Activated CD8-positive, alpha-beta memory T cell treated with anti-CD3 and anti-CD28 coated beads for 1 hour (primary cell): ENCODE measurements at places on chromosomes 2 and 18.

- no peak for DNase-seq
Observed at GRCh38 chr2:158912112-158912511, 56.3 kb upstream of the TANC1 start.

- DNase-seq: no peak
Observed at GRCh38 chr2:73156539-73157124, 43.9 kb upstream of the RAB11FIP5 start.

DNA sequence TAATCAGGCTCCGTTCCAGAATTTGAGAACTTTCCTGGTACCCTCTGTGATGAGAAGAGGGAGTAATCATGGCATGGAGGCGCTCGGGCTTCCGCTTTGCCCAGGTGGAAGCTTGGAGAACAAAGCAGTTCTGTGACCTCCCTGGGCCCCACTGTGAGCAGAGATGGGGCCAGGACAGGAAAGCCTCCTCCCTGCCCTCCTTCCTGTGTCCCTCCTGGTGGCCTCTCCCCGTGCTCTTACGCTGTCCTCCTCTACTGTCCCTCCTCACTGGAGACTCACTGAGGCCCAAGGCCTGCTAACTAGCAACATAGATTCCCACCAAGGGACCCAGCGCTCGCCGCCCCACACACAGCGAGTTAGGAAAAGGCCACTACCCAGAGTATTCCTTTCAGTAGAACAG is 119.8 kb downstream of the MAPK4 start:
- no peak for DNase-seq

DNA sequence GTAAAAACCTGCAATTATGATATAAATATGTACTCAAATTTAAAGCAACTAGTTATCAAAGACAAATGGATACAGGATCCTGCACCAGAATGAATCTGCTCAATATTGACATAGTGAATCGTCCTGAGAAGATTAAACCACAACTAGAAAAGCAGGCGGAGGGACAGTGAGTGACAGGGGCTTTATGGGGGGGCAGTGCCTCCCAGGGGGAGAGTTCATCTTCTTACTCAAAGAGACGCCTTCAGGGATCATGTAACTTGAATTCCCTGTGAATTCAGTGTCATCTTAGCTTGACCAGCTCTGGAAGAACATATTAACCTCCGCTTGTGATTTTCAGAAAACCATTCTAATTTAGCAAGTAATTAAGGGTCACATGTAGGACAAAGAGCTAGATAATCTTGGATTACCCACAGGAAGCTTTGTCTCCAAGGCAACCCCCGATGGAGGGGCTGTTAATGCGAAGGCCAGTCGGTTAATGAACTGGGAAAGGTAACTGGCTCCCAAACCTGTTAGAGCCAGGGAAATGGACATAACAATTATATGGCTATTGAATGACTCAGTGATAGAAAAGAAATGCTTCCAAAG is 17.4 kb upstream of the LMAN1 start:
- DNase-seq: no peak

DNA sequence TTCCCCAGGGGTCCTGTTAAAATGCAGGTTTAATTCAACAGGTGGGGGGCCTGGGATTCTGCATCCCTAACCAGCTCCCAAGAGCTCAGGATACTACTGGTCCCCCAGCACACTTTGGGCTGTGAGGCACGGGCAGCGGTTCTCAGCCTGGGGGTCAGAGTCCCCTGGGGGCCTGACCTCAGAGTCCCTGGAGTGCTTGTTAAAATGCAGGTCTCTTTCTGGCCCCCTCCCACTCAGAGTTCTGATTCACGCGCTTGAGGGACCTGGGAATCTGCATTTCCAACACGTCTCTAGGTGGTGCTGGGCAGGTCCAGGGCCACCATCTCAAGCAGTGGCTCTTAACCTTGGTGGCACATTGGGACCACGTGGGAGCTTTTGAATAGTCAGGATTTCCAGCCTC is 2.8 kb upstream of the OTOS start:
- DNase-seq: no peak
